Stimulated activated CD4-positive, alpha-beta T cell treated with anti-CD3 and anti-CD28 coated beads, Interleukin-1b, Interleukin-23, amount 100 ng/mL, for 1 hour (primary cell): ENCODE measurements at places on chromosomes 11 and 22.

DNA sequence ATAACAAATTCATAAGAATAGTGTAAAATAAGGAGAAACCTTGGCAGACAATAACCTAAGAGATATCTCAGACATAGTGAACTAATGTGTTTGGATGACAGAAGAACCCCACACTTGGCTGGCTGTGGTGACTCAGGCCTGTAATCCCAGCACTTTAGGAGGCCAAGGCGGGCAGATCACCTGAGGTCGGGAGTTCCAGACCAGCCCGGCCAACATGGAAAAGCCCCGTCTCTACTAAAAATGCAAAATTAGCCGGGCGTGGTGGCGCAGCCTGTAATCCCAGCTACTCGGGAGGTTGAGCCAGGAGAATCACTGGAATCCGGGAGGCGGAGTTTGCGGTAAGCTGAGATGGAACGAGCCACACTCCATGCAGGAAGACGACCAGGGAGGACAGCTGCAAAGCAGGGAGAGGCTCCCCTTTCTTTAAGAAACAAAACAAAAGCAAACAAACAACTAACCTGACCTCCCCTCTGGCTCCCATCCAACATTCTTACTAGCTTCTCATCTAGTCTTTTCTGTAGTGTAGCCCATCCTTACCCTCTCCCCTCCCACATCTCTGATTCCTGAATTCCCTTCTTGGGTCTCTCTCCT, 84.2 kb downstream of the ZNF280B start:
- DNase-seq = no peak

DNA sequence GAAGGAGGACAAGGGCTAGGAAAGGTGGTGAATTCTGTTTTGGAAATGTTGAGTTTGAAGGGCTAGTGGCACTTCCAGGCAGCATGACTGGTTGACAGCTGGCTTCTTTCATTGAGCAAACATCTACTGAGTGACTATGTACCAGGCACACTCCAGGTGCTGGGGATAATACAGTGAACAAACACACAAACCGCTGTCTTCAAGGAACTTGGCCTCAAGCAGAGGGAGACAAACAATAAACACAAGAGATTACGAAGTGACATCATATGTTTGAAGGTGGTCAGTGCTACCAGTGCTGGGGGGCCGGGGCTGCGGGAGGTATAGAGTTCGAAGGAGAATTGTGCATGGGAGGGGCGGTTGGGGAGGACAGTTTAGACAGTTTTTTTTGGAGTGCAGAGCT, 197.0 kb upstream of the SORL1-AS1 start:
- DNase-seq = no peak

DNA sequence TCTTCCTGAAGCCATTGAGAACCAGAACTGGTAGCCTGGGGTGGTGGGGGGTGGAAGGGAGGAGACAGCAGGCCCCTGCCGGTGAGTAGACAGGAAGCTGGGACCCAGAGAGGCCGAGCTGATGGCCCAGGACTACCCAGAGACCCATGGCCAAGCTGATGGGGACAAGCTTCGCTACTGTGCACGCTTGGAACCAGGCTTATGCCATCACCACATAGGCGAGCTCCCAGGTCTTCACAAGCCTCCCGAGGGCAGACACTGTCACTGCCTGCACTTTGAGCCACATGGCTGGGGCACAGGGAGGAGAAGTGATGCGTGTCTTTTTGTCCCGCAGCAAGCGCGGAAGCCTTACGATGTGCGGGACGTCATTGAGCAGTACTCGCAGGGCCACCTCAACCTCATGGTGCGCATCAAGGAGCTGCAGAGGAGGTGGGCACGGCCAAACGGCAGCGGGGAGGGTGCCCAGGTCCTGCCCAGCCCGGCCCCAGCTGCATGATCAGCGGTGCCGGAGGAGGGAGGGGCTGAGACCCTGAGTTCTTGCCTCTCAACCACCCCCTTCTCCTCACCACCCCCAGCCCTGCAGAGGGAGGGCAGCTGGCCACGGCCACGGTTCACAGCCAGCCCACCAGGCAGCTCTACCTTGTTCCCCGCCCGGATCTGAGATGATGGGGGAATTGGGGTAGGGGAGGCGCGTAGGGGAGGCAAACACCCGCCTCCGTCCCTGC, 76.0 kb upstream of the KCNQ1OT1 start:
- DNase-seq = no peak

- no peak for DNase-seq
Observed at GRCh38 chr22:44031158-44031952, 7.3 kb downstream of the PARVB start.

DNA sequence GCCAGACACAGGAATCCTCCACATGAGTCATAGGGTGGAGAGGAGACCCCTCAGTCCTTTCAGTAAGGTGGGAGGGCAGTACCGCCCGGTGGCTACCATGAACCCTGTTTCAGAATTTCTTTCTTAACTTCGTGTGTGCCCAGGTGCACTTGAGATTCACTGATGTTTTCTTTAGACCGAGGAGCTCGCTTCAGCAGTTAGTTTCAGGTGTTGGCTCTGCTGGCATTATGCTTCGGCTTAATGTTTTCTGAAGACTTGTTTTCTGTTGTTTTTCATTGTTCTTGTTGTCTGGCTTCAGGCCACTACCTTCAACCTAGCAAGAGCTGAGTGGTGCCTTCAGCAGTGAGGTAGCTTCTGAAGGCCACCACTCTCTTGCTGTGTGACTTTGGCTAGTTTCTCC, 71.5 kb downstream of the BMAL1 start:
- DNase-seq = no peak

DNA sequence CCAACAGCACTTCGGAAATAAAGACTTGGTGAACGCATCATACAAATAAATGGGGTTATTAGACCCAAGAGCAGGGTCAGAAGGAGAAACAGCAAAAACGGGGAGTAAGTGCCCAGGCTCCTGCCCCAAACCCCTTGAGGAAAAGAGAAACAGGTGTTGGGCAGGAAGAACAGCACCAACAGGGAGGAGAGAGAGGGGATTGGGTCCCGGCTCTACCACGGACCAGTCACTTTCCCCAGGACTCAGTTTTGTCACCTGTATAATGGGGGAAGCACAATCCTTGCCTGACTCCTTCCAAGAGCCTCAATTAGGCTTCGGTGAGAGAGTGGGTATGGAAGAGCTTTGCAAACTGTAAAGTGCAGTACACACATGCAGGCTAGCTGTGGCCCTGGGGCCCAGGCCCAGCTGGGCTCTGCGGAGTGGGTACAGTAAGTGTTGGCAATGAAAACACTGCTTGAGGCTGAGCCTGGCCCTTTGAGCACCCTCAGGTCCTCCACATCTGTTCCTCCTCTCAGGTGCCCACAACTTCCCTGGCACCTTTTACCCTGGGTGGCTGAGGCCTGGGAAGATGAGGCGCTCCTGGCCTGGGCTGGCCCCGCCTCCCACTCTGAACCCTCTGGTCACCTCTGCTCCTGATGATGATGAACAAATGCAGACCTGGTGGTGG, 8.9 kb downstream of the SLC29A2 start:
- no peak for DNase-seq

- DNase-seq = no peak
Observed at GRCh38 chr11:95134491-95134890, 44.8 kb downstream of the ENDOD1 start.

DNA sequence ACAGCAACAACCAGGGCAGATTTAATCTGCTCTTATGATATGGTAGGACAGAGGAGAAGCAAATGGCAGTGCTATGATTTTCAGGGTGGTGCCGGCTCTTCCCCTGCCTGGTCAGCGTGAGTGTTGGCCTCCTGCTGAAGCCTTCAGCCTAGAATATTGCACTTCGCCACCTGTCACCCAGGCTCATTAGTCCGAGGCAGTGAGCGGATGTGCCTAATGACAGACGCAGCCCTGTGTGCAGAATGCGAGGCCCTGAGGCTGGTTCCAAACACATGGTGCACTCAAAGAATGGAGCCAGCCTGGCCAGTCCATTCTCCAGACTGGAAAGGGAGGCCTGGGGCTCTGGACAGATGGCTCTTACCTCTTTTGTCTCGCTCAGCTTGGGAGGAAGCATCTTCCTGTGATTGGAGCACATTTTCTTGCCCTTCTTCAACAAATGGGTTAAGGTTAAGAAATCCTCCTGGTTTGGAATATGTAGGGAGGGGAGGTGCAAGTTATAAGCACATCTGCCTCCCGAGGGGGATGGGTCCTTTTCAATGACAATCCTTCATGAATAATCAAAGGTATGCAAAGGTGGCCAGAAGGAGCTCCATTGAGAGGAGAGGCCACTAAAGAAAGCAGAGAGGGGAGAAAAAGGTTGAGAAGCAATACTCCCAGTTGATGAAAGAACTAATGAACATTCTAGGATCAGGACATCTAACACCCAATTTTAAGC, 39.7 kb upstream of the GALNT18 start:
- DNase-seq = no peak

GRCh38 chr11:7787239-7787638, 9.5 kb downstream of the OR5P2 start:
- DNase-seq = no peak

GRCh38 chr11:86873573-86874083, 73.3 kb downstream of the PRSS23 start:
- no peak for DNase-seq

DNA sequence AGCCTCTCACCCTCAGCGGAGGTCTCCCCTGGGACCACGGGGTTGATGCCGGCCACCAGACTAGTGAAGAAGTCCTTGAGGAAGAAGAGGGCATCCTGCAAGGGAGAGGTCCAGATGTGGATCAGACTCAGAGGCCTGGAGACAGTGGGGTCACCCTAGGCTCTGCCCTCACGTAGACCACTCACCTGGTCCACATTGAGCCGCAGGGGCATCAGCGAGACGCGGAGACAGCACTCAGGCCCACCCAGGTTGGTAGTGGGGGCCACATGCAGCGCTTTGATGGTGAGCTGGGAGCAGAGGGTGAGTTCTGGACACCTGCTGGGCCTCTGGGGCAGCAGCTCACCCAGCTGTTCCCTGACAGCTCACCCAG, 18.9 kb downstream of the ATG2A start:
- no peak for DNase-seq

- DNase-seq = no peak
Observed at GRCh38 chr11:60972182-60973030, 926 bp downstream of the CD6 start.

- DNase-seq = no peak
Observed at GRCh38 chr11:9095421-9095820, 4.0 kb upstream of the SCUBE2 start.

DNA sequence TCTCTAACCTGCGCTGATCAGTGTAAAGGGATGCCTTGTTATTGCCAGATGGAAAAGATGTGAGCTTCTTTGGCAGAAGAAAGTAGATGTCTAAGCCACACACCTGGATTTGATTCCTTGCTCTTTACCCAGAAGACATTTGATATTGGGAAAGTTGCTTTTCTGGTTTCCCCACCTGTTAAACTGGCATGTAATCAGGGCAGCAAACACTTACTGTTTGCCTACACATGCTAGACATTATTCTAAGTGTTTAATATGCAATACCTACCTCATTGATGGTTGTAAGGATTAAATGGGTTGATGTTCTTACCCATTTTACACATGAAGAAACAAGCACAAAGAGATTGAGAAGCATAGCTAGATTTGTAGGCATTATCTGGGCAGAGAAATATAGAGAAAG, 16.6 kb downstream of the ASRGL1 start:
- DNase-seq = no peak

DNA sequence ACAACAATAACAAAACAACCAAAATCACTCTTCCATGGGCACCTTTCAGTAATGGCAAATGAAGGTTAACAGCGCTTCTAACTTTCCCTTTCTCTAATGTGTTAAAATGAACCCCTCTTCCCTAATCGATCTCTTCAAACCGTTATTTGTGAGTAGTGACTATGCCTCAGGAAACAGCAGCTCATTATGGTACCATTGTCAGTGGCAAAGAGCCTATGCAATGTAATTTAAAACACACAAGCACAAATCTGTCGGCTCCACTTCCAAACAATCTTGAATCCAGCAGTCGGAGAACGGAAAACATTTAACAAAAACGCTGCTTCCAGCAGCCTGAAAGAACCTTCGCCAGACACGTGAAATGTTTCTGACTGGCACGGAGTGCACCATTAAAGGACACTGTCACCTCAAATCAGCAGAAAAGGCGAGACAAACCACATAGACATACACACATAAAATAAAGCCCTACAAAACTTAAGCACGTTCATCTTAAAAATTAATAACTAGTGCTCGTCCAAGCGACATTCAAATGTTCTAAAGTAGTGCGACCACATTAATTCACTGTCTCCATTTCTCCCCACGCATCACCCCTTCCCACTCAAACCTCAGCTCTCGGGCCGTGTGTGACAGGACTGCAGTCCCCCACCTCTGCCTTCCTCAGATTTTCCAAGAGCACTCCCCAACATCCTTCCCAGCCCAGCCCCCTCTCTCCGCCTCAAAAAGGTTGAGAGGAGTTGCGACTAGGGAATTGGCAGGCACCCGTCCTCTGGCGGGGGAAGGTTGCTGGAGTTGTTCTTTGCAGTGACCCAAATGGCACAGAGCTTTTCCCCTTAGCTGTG, 748 bp downstream of the RAB30 start:
- no peak for DNase-seq

GRCh38 chr11:59302991-59303390, 55.7 kb upstream of the OR5AN1 start:
- DNase-seq = no peak

DNA sequence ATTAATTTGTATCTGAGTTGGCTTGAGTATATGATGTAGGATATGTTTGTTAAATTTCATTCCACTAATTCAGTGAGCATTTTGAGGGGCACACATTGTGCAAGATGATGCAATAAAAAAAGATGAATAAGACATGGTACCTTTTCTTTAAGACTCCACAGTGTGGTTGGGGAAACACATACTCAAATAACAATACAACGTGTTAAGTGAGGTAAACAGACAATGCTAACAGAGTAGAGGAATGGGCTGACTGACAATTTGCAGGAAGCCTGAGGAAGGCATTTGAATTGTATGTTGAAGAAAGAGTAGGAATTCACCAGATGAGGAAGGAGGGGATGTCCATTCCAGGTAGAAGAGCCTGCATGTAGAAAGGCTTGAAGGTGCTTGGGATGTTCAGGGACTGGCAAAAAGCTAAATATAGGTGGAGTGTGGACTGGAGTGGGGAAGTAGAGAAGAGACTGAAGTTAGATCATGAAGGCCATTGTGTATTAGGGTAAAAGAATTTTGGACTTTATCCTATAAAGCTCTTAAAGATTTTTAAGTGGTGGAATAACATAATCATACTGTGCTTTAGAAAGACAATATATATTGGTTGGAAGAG, 6.8 kb downstream of the RNF169 start:
- no peak for DNase-seq

DNA sequence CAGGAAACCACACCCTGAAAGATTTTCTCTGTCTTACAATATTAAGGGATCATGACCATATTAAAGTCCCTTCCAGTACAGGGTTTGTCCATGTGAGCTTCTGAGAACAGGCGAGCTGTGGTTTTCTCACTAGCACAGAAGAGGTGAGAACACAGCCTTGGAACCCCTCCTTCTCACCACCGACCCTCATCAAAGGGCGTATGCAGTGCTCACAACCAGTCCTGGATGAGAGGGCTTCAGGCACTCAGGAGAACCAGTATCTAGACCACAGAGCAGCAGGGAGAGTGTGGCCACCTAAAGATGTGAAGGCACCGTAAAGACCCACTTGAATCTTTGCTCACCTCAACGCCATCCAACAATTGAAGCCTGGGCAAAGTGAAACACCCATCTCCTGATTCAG, 397.0 kb downstream of the ETS1 start:
- no peak for DNase-seq

GRCh38 chr11:86680716-86681482, 8.5 kb upstream of the ME3 start:
- DNase-seq = no peak
